T-helper 17 cell (primary cell): ENCODE measurements at places on chromosomes 1 and 21. TPM values are rescaled to one million over a fixed set of nuclear protein-coding genes. Genes with fewer than 3 reads are reported as not detected.

DNA sequence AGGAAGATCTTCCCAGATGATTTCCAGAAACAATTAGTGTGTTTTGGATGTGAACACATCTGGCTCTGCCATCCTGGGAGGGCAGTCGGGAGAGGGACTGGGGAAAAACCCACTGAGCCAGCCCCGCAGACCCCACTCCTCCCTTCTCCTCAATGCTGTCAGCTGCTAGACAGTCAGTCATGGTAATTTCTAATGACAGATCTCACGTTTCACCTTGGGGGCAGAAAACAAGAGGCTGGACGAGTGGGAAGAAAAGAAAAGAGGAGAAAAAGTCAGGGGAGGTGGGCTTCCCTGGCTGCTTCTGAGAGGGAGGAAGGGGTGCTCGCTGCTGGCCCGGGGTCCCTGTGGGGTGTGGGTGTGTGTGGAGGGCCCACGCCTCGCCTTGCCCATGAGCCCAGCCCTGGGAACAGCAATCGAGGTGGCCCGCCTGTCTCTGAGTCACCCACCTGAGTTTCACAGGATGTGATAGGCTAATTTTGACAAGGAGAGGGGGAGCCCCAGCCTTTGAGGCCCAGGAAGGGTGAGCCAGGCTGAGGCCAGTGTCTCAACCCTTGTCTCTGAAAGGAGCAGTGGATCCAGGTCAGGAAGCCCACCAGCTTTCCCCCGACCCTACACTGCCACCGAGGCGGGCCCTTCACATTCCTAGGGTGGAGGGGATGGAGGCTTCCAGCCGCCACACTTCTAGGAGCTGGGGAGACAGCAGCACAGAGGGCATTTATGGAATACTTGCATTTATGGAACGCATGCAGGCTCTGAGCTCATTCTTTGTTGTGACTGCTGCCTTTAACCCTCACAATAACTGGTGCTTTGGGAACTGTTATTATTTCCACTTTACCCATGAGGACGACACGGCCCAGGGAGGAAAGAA lies 49.1 kb upstream of the IFNLR1 start:
- no peaks in the 10 kb centered on the region for H3K4me1 ChIP-seq
- no peak for DNase-seq
- peaks cover 40% of the 10 kb centered on the region for H3K27me3 ChIP-seq

The GNG4 gene
- not detected for total RNA-seq

The CLCNKA gene
- not detected for total RNA-seq

The GIPC2 gene
- total RNA-seq = 0.17 TPM

DNA sequence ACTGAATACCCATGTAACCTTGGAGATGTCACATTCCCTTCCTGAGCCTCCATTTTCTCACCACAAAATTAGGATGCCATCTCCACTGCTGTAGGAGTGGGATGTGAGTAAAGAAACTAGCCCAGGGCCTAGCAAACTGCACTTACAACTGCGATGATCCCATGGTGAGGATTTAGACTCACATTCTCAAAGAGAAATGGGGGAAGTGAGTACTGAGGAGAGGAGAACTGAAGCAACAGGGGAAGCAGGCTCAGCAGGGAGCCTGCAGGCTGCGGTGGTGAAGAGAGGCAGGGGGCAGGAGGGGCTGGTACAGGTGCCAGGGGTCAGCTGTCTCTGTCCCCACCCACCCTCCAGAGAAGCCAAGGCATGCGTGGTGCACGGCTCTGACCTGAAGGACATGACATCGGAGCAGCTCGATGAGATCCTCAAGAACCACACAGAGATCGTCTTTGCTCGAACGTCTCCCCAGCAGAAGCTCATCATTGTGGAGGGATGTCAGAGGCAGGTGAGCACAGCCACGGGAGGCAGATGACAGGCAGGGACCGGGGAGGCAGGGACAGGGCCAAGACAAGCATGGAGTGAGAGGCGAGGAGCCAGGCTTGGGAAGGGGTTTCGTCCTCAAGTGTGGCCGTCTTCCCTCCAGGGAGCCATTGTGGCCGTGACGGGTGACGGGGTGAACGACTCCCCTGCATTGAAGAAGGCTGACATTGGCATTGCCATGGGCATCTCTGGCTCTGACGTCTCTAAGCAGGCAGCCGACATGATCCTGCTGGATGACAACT lies 16.4 kb upstream of the ATP1A4 start:
- H3K27me3 ChIP-seq = peaks cover 51% of the 10 kb centered on the region
- peaks cover 2% of the 10 kb centered on the region for H3K4me1 ChIP-seq
- no peak for DNase-seq
- H3K27ac ChIP-seq = no peak overlapping the region

DNA sequence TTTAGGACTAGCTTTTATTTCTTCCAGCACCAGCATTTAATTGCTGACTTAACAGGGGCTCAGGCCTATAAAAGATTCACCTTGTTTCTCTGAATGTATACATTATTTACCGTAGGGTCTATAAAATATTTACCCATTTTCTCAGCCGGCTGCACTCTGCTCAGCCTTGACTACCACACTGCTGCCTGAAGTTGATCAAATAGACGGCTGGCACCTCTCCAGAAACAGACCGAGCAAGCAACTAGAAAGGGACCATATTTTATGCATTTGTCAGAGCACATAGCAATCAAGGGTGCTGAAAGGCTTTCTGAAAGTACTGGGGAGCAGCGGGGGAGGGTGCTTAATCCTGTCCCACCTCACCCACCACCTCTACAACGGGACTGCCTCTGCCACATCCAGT lies 64.7 kb upstream of the FGGY start:
- no peak overlapping the region for H3K4me3 ChIP-seq
- peaks cover 4% of the 10 kb centered on the region for H3K27me3 ChIP-seq
- no peak overlapping the region for H3K27ac ChIP-seq
- H3K4me1 ChIP-seq = no peaks in the 10 kb centered on the region

The KRTAP13-1 gene
- total RNA-seq = not detected

GRCh38 chr1:118421868-118422350 lies 236.9 kb upstream of the SPAG17 start:
- DNase-seq = no peak
- H3K27me3 ChIP-seq = no peaks in the 10 kb centered on the region
- no peak overlapping the region for H3K4me3 ChIP-seq
- no peak overlapping the region for H3K27ac ChIP-seq
- H3K4me1 ChIP-seq = no peaks in the 10 kb centered on the region
- H3K36me3 ChIP-seq = no peaks in the 10 kb centered on the region

The GCSAML gene
- total RNA-seq = 2.2 TPM

The PHC2 gene
- total RNA-seq = 33.0 TPM

- H3K36me3 ChIP-seq = no peaks in the 10 kb centered on the region
- no peak overlapping the region for H3K27ac ChIP-seq
- H3K4me1 ChIP-seq = no peaks in the 10 kb centered on the region
- DNase-seq = no peak
- no peaks in the 10 kb centered on the region for H3K27me3 ChIP-seq
Observed at GRCh38 chr1:105485207-105485606, 1571.3 kb upstream of the PRMT6 start.

DNA sequence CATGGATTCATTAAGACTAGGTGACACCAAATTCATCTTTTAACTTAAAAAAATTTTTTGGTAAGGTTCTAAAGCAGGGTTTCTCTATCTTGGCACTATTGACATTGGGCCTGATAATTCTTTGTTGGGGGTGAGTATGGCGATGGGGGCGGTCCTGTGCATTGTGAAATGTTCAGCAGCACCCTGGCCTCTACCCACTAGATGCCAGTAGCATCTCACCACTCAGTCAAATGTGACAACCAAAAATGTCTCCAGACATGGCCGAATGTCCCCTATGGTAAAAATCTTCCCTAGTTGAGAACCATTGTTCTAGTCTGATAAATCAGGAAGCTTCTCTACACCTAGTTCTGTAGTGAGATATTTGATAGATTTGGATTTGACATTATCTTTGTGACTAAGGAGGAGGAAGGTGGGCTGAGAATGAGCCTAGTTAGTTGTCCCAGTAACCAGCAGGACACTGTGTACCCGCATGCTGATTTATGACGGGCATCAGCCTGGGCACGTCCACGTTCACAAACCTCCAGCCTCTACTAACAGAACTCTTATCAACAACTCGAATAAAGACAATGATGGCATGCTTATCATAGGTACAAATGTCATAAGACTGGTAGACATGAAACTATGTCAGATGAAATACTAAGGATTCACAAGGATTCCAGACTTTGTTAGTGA lies 104.6 kb downstream of the KCND3 start:
- peaks cover 69% of the 10 kb centered on the region for H3K27me3 ChIP-seq
- H3K4me1 ChIP-seq = peaks cover 14% of the 10 kb centered on the region
- H3K27ac ChIP-seq = no peak overlapping the region
- H3K4me3 ChIP-seq = no peak overlapping the region
- H3K36me3 ChIP-seq = no peaks in the 10 kb centered on the region

The TRPM2 gene
- 26.1 TPM for total RNA-seq

DNA sequence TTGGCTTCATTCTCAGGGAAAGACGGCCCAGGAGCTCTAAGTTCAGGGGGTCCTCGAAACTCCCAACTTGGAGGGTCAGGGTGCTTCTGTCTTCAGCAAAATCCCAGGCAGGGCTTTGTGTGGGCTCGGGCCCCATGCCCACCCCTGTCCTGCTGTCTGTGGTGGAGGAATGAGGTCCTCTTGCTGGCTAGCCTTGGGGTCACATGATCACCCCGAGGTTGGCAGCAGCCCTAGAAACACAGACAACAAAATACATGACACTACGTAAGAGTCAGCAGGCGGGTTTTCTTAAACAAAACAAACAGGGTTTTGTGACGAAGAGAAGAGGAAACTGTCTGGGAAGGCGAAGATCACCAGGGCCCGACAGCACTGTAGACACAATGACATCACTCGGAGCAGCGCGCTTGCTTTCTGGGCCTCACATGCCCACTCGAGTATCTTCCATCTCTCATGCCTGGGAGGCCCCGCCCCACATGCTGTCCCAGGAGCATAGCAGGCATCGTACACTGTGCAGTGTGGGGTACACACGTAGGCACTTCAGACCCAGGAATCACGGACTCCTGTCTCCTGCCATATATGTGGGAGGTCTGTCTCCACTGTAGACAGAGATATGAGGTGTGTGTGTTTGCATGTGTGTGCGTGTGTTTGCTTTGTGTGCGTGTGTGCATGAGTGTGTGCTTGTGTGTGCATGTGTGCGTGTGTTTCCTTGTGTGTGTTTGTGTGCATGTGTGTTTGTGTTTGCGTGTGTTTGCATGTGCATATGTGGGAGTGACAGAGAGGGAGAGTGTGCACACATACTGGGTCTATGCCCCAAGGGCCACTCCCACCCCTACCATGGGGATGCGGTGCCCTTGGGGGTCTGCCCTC lies 94.7 kb downstream of the SIK1 start:
- H3K4me1 ChIP-seq = no peaks in the 10 kb centered on the region
- H3K36me3 ChIP-seq = peaks cover 2% of the 10 kb centered on the region
- DNase-seq = no peak
- no peak overlapping the region for H3K4me3 ChIP-seq
- H3K27ac ChIP-seq = no peak overlapping the region

The FBXO2 gene
- 1.3 TPM for total RNA-seq

DNA sequence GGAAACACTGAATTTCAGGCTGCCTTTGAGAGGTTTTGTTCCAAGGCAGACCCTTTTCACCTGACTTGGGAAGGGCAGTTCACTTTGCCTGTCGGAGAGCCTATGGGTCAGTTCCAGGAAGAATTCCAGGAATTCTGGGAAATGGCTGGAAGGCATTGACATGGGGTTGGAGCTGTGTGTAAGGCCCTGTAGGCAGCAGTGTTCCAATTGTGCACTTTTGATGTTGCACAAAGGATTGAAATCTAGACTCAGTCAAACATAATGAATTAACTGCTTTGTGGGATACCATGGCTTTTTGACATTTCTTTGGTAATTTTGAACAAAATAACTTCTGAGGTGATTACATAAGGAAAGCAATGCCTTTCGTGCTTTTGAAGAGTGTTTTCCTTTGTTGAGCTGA lies 184.6 kb downstream of the SDCCAG8 start:
- peaks cover 5% of the 10 kb centered on the region for H3K4me1 ChIP-seq
- DNase-seq = no peak
- H3K27me3 ChIP-seq = no peaks in the 10 kb centered on the region
- H3K4me3 ChIP-seq = no peak overlapping the region
- H3K36me3 ChIP-seq = peaks cover 5% of the 10 kb centered on the region

- no peak overlapping the region for H3K4me3 ChIP-seq
- no peak for DNase-seq
- no peak overlapping the region for H3K27ac ChIP-seq
- H3K4me1 ChIP-seq = no peaks in the 10 kb centered on the region
- peaks cover 15% of the 10 kb centered on the region for H3K27me3 ChIP-seq
- H3K36me3 ChIP-seq = peaks cover 2% of the 10 kb centered on the region
Observed at GRCh38 chr1:248757784-248758195, 2.2 kb upstream of the LYPD8 start.

GRCh38 chr1:245484176-245484575 lies 329.4 kb downstream of the KIF26B start:
- no peaks in the 10 kb centered on the region for H3K4me1 ChIP-seq
- no peak overlapping the region for H3K27ac ChIP-seq
- no peaks in the 10 kb centered on the region for H3K36me3 ChIP-seq
- H3K4me3 ChIP-seq = no peak overlapping the region
- peaks cover 14% of the 10 kb centered on the region for H3K27me3 ChIP-seq

GRCh38 chr1:29426701-29427279 lies 190.5 kb downstream of the PTPRU start:
- no peak overlapping the region for H3K27ac ChIP-seq
- peaks cover 38% of the 10 kb centered on the region for H3K27me3 ChIP-seq
- H3K36me3 ChIP-seq = no peaks in the 10 kb centered on the region
- H3K4me3 ChIP-seq = no peak overlapping the region
- DNase-seq = no peak
- no peaks in the 10 kb centered on the region for H3K4me1 ChIP-seq

The BSND gene
- total RNA-seq = 0.07 TPM

The NCSTN gene
- total RNA-seq = 65.6 TPM

The SYTL1 gene
- 261 TPM for total RNA-seq

DNA sequence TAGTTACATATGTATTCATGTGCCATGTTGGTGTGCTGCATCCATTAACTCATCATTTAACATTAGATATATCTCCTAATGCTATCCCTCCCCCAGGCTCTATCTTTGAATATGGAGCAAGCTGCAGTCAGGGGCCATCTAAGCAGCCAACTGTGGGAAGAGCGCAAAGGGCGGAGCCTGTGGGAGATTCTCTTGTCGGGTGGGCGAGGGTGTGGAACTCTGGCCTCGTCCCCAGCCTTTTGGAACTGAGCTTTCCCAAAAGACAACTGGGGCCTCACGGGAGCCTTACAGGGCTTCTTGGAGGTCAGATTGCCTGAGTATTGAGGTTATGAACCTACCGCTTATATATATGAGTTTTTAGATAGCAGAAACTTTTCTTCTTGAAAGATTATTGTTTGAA lies 117.2 kb downstream of the HHAT start:
- H3K27me3 ChIP-seq = no peaks in the 10 kb centered on the region
- H3K4me3 ChIP-seq = no peak overlapping the region
- peaks cover 10% of the 10 kb centered on the region for H3K4me1 ChIP-seq
- peaks cover 1% of the 10 kb centered on the region for H3K36me3 ChIP-seq

DNA sequence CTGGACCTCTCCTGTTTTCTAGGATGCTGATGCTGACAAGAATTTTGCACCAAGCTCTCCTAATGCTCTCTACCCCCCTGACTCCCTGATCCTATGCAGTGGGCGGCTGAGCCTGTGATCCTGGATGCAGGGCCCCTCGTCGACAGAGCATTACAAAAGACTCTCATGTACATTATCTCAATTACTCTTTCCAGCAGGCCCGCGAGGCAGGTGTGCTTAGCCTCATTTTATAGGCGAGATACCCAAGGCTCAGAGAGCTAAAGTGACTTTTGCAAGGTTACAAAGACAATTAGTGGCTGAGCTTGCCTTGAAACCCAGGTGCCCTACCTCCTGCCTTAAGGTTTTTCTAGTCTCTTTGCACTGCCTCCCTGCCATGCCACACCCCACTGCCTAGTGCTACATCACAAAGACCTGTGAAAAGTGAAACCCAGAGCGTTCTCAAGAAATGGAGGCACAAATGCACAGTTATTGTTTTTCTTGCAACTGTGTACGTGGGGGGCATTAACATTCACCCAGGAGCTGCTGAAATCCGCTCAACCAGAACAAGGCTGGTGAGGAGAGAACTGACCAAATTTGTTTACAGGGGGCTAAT lies 10.0 kb upstream of the C8A start:
- no peak overlapping the region for H3K4me3 ChIP-seq
- DNase-seq = no peak
- H3K27ac ChIP-seq = no peak overlapping the region
- H3K27me3 ChIP-seq = peaks cover 45% of the 10 kb centered on the region

The AHDC1 gene
- total RNA-seq = 18.7 TPM
